ENCODE measurements at places on chromosomes 5 and 9.
A peak's percentile ranks its signal among the peaks of the same experiment; 100 is the strongest.

DNA sequence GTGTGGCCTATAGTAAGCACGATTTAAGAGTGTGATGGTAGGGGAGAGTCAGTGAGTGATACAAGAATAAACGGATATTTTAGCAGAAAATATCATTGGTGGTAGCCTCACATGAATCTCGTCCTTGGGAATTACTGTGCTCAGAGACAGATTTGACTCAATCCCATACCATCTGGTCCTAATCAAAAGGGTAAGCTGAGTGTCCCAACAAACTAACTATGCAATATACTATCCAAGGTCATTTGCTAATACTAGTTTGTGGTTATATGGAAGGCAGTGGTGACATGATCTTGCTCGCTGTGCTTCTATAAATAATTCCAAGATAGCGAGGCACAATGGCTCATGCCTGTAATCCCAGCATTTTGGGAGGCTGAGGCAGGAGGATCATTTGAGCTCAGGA is 103.2 kb downstream of the TRPM6 start:
- no peak for DNase-seq

DNA sequence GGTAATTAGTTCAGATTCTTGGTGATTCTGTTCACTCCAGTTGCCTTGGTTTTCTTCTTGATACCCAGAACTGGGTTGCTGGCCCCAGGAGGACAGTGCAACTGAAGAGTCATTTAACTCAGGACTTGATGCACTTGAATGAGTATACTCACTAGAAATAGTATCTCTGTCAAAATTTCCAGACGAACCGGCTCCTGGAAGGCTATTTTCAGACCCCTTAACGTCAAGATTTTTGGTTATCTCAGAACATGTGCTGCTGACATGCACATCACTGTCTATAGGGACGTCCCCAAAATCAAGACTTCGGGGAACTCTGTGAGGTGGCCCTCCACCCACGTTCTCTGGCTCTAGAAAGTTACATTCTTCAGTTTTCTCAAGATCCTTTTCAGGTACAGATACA is 56.7 kb upstream of the PCA3 start:
- no peak for DNase-seq

DNA sequence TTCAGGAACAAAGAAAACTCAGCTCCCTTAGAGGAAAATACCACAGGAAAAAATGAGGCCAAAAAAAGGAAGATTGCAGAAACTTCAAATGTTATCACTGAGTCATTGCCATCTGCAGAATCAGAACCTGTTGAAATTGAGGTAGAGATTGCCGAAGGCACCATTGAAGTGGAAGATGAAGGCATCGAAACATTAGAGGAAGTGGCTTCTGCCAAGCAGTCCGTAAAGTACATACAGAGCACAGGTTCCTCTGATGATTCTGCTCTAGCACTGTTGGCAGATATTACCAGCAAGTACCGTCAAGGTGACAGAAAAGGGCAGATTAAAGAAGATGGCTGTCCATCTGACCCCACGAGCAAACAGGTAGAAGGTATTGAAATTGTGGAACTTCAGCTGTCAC is 30.8 kb upstream of the NIM1K start:
- DNase-seq = peak; percentile 47

GRCh38 chr5:380701-381309 is 59.3 kb downstream of the AHRR start:
- no peak for DNase-seq

DNA sequence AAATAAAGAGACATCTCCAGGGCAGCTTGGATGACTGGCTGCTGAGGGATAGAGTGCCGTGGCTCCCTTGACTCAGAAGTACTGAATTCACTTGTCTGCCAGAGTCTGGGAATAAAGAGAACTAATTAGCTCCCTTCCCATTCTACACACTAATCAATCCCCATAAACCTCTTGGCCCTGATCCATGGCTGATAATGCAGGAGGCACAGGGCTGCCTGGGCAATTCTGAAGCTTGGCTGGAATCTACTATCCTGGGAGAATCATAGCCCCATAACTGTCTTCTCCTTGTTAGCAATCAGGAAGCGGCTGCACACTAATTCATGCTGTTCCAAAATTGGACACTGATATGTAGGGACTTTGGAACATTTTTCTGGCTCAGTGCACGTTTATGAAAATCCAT is 197.7 kb downstream of the PTTG1 start:
- DNase-seq = no peak

Measured in thymus (tissue), 14 donors.